ENCODE measurements at places on chromosomes 2 and 18. TPM values are rescaled to one million over a fixed set of nuclear protein-coding genes. Genes with fewer than 3 reads are reported as not detected.

GRCh38 chr2:109226128-109226527 is 97.1 kb downstream of the SH3RF3 start:
- DNase-seq, result no peak

DNA sequence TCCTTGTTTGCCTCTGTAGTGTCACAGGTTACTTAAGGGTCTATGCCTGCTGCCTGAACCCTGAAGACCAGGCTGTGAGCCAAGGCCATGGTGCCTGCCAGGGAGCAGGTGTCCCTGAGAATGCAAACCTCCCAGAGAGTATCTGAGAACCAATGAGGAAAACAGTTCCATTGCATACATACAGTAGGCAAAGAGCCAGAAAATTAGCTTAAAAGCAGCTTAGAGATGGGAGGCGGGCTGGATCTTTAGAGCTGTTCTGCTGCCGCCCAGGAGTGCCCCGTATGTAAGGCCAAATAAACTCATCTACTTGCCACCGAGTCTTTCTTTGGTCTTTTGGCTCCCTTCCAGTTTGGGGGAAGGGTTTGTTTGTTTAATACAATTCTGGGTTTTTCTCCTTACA is 327.9 kb downstream of the CLIP4 start:
- DNase-seq, result no peak

- DNase-seq, result no peak
Observed at GRCh38 chr2:165572151-165572550, 102.7 kb downstream of the CSRNP3 start.

DNA sequence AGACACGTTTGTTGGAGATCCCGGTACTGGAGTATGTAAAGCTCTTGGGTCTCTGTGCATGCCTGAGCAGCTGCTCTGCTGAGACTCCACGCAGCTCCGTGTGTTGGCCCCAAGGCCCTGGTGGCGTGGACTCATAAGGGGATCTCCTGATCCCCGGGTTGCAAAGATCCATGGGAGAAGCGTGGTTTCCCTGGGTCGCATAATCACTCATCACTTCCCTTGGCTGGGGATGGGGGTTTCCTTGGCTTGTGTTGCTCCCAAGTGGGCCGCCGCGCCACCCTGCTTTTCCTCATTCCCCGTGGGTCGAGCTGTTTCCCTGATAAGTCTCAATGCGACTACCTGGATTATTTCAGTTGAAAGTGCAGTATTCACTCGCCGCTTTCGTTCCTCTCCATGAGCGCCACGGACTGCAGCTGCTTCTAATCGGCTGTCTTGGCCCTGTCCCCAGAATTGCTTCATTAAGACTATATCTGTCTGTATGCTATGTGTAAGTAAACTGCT is 76.0 kb downstream of the EPC2 start:
- peak; percentile 8 for DNase-seq

The CD8A gene
- total RNA-seq, result 357 TPM

DNA sequence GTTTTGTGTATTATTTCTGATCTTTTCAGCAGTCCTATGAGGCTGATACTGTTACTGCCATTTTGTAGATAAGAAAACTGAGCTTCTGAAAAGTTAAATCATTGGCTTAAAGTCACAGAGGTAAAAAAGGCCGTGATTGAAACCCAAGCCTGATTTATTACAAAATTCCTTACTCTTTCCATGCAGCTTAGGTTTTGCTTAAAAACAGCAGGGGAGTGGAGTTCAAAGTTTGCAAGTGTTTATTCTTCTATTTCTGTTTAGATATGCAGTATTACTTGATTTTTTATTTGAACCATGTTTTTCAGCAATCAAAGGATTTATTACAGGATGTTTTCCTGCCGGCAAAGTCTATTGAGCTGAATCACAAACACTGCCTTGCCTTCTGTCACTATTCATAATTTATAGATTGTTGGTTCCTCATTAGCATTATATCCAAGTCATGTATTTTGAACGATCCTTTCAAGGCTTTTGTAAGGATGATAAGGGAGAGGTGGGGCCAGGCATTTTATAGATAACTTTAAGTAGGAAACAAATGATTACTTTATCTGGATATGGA is 31.9 kb upstream of the MSTN start:
- DNase-seq, result no peak

The RBKS gene
- total RNA-seq, result 5.4 TPM

DNA sequence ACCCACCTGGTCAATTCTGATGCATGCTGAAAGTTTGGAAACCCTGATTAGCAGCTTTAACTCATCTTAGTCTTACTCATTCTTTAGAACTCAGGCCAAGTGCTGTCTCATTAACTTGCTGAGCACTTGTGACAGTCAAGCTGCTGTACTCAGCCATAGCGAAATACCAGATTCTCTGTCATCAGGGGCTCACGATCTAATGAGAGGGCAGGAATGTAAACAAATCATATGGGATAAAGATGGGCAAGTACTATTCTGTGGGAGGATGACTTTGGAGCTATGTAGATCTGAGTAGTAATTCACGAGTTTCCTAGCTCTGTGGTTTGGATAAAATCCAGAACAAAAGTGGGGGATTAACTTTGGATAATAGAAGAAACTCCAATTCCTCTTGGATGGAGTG is 376.6 kb downstream of the HRH4 start:
- DNase-seq, result no peak

- DNase-seq, result no peak
Observed at GRCh38 chr18:48621240-48621639, 82.4 kb downstream of the CTIF start.

DNA sequence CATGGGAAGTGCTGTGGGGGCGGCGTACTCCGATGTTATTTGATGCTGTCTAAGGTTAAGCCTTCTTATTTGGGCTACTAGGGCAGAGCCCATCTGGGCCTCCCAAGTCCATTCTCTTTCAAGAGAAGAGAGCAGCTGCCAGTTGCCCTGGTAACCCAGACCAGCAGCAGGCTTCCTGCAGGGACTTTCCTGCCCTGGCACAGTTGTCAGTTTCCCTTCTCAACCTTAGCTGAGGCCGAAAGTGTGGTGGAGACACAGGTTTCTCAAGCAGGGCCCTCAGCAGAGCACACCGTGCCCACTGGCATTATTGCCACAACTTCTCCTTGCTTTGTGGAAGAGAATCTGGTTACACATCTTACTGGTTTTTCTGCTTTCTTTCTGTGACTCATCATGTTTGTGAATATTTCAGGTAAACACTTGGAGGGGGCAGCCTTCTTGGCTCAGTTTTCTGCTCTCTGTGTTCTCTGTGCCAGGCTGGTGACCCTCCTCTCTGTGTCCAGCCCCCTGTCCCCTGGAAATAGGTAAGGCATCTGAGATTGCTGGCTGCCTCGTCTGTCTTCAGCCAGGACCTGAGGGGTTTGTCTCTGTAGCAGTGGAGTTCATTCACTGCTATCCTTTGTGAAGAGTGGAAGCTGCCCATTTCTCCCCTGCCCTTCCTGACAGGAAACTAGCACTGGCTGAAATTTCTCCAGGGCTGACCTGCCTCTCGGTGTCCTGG is 111.0 kb downstream of the B3GNT2 start:
- peak; percentile 75 for DNase-seq

GRCh38 chr2:189369566-189369965 is 71.7 kb upstream of the WDR75 start:
- DNase-seq, result no peak

GRCh38 chr2:241957276-241957675 is 87.7 kb downstream of the RTP5 start:
- no peak for DNase-seq
